ENCODE measurements at places on chromosomes 16 and 17.

DNA sequence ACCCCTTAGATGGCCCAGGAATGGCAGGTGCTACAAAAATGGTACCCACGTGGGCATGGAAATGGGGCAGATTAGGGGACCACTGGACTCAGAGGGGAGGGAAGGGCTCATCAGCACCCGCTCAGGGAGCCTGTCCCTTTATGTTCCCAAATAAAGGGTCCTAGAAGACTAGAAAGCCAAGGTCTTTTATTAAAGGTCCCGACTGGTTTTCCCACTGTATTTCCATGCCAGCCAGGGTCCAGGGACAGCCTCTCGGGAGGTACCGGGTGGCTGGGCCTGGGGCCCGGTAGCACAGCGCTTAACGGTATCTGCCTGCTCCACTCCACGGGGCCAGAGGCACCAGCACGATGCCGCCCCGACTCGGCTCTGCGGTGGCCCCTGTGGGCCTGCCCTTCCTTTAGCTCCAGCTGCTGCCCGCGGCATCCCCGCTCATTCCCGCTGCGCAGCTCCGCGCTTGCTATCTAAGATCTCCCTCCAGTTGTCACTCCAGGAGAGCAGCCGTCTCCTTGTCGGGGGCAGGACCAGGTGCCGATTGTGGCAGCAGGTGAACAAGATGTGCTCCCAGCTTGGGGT lies 1.4 kb downstream of the NT5C start:
- no peak for DNase-seq

GRCh38 chr17:59278406-59278805 lies 53.0 kb upstream of the YPEL2 start:
- DNase-seq: no peak

- no peak for DNase-seq
These were observed 127.3 kb downstream of the MGAT5B start for GRCh38 chr17:76995387-76996105.

GRCh38 chr17:30165960-30166359 lies 49.3 kb downstream of the NSRP1 start:
- no peak for DNase-seq

DNA sequence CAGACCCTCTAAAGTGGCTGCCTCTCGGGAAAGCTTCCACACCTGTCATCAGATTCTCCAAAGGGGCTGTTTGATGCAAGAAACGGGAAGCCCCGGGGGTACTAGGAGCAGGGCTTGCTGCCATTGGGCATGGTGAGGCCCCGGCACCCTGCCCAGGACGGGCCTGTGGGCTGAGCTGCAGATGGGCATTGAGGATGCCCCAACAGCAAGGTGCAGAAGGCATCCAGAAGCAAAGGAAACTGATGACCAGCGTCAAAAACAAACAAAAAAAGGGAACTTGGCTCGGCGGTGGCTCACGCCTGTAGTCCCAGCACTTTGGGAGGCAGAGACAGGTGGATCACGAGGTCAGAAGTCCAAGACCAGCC lies 1.5 kb upstream of the LIMD2 start:
- no peak for DNase-seq
